Amygdala (tissue), 56 donors: ENCODE measurements at places on chromosomes 1 and 21.

- DNase-seq = peak; percentile 23
These were observed 55.0 kb upstream of the PAXBP1 start for GRCh38 chr21:32826329-32827167.

DNA sequence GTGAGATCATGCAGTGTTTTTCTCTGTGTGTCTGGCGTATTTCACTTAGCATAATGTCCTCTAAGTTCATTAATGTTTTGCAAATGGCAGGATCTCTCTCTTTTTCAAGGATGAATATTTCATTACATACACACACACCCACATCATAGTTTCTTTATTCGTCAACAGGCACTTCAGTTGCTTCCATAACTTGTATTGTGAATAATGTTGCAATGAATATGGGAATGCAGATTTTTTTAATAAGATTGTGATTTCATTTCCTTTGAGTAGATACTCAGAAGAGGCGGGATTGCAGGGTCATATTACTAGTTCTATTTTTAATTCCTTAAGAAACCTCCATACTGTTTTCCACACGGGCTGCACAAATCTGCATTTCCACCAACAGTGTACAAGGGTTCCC, 134.0 kb downstream of the CLEC20A start:
- no peak for DNase-seq

DNA sequence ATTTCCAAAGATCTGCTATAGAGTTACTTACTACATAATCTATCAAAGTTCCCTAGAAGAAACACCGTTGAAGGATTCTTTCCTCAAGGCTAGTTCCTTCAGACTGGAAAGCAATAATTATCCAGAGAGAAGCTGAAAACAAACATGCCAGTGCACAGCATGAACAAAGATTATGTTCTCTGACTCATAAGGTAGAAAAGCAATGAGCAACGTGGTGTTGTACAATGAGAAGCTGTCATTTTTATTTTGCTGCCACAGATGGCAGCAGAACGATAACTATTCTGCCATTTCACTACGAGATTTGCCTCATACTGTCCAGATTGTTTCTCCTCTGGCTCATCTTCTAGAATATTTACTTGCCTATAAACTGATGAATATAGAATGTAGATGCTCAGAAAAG, 10.7 kb downstream of the EXTL2 start:
- DNase-seq = no peak

DNA sequence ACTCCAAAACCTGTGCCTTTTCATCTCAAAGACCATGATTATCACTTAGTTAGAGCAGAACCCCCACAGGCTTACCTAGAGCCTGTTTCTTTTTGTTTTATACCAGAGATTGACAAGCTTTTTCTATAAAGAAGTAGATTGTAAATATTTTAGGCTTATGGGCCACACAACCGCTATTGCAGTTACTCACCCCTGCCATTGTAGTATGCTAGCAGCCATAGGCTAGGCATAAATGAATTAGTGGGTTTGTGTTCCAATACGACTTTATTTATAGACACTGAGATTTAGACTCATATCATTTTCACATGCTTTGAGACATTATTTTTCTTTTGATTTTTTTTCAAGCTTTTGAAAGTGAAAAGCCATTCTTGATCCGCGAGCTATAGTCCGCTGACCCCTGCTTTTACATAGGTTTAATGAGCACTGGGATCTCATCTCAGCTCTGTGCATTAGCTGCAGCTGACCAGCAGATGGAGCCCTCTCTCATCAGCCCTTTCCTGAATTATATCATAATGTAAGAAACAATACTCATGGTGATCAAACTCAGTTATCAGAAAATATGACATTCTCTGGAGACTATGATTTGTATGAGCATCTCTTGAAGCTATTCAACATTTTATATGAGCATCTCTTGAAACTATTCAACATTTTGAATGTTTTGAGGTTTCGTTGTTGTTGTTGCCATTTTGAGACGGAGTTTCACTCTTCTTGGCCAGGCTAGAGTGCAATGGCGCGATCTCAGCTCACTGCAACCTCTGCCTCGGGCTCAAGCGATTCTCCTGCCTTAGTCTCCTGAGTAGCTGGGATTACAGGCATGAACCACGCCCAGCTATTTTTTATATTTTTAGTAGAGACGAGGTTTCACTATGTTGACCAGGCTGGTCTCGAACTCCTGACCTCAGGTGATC, 111.9 kb upstream of the L1TD1 start:
- DNase-seq = peak; percentile 20

DNA sequence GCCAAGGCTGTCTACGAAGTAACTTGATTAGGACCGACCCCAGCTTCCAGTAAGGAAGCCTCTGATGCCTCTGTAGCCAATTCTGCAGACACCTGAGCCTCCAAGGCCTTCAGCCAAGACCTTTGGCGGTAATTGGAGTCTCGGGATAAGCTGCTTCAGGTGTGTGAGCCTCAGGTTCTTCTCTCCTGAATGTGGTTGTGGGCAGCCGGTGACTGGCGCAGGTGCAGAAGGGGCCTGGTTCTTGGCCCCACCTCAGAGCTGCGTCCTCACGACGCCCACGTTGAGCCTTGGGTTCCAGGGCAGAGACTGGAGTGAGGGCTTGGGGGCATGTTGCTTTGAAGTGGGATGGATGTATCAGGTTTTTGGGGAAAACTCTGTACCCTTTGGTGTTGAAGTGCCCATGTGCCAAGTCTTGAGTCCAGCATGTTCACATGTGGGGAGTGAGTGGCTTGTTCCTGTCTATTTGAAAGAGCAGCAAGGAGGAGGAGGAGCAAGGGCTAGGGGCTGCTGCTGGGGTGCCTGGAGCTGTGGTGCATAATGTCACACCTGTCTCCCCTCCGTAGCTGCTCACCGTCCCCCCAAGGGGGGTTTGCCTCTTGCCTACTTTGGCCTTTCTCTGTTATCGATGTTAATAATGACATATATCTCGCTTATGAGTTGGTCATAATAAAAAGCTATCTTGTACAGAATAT, 1.4 kb downstream of the PSEN2 start:
- no peak for DNase-seq

DNA sequence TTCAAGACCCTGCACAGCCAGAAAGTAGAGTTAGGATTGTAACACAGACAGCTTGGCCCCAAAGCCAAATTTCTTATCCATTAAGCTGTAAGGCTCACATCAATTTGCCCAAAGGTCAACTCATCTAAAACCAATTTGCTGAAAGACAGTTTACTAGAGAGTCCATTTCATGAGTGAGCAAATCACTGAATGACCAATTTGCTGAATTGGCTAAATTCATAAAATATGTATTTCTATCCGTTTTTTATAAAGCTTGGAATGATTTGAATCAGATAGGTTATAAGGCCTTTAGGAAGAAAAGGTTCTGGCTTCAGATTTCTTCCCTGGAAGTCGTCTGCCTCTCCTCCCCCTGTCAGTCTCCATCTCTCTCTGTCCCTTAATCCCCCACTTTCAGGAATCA, 168.1 kb downstream of the FCRL5 start:
- no peak for DNase-seq

GRCh38 chr1:34829250-34829649, 30.3 kb downstream of the SMIM12 start:
- DNase-seq = no peak

GRCh38 chr1:160361199-160361598, 5.7 kb upstream of the NHLH1 start:
- no peak for DNase-seq

GRCh38 chr21:17082843-17083483, 429.9 kb upstream of the CXADR start:
- no peak for DNase-seq
